Endodermal cell (in vitro differentiated cells): ENCODE measurements at places on chromosomes 6 and 20. TPM values are rescaled to one million over a fixed set of nuclear protein-coding genes. Genes with fewer than 3 reads are reported as not detected.

GRCh38 chr6:31293343-31293742, 21.5 kb upstream of the HLA-C start:
- peaks cover 60% of the 10 kb centered on the region for H3K27me3 ChIP-seq
- peak; percentile 59 for DNase-seq
- H3K4me3 ChIP-seq: no peak overlapping the region
- H3K4me1 ChIP-seq: no peaks in the 10 kb centered on the region

GRCh38 chr6:138986578-138986977, 1.5 kb downstream of the REPS1 start:
- peaks cover 13% of the 10 kb centered on the region for H3K27me3 ChIP-seq
- no peak overlapping the region for H3K27ac ChIP-seq
- no peak for DNase-seq
- H3K36me3 ChIP-seq: no peaks in the 10 kb centered on the region
- H3K4me3 ChIP-seq: peak overlapping the region; percentile 94
- H3K4me1 ChIP-seq: peaks cover 3% of the 10 kb centered on the region

Gene XKR7
- 2.9 to 4.6 TPM (median 3.1 TPM) in 3 replicates for total RNA-seq

- DNase-seq: no peak
- no peaks in the 10 kb centered on the region for H3K36me3 ChIP-seq
- peaks cover 16% of the 10 kb centered on the region for H3K27me3 ChIP-seq
Observed at GRCh38 chr20:22944936-22945335, 90.2 kb upstream of the SSTR4 start.

DNA sequence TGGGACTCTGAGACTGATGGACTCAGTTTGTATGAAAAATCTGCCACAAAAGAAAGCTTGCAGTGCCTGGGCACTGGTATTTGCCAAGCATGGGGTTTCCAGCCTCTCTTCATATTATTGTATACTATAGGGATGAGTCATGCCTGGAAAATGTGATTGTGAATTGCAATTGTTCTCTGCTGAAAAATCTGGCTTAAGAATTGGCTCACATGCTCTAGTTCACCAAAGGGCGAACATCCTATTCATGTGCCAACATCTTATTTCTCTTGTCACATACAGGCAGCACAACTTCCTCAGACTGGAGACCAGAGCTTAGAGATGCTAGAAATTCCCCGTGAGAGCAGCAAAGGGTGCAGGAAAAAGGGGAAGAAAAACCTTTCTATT, 103.6 kb upstream of the KCNK16 start:
- DNase-seq: no peak
- H3K27ac ChIP-seq: peak overlapping the region; percentile 45
- H3K4me1 ChIP-seq: no peaks in the 10 kb centered on the region
- no peak overlapping the region for H3K4me3 ChIP-seq
- H3K36me3 ChIP-seq: no peaks in the 10 kb centered on the region
- H3K27me3 ChIP-seq: no peaks in the 10 kb centered on the region

DNA sequence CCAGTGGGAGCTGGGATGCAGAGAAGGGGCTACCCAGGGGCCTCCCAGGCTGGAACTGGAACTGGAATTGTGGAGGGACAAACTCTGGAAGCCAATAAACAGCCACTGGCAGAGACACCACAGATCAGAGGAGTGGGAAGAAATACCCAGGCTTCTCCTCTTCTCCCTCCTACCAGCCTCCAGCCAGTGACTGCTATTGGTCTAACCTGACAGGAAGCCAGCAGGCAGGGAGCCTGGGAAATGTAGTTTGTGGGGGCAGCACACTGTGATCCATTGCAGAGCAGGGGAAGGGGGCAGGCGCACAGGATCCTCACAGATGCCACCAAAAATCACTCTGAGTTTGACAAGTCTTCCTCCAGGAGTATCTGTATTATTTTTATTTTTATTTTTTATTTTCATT, 12.1 kb upstream of the MLN start:
- no peak overlapping the region for H3K27ac ChIP-seq
- no peaks in the 10 kb centered on the region for H3K4me1 ChIP-seq
- H3K27me3 ChIP-seq: no peaks in the 10 kb centered on the region
- DNase-seq: peak; percentile 85
- H3K36me3 ChIP-seq: no peaks in the 10 kb centered on the region

DNA sequence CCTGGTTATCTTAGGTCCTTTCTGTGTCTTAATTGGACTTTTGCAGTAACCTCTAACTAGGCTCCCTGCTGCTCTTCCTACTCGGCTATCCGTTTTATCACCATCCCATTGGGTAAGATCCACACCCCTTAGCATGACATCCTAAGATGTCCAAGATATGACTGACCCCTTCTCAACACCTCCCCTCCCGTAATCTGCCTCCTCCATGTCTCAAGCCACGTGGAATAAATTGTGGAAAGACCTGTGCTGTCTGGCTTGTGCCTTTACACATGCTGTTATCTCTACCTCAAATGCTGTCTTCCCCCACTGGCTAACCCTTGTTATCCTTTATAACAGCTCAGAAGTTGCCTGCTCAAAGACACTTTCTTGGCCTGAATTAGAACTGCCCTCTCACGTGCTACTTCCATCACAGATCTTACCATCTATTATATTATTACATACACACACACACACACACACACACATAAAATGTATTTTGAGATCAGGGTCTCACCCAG, 26.5 kb downstream of the EIF2S2 start:
- H3K27ac ChIP-seq: no peak overlapping the region
- H3K4me3 ChIP-seq: no peak overlapping the region
- no peaks in the 10 kb centered on the region for H3K4me1 ChIP-seq
- H3K27me3 ChIP-seq: no peaks in the 10 kb centered on the region
- no peak for DNase-seq

DNA sequence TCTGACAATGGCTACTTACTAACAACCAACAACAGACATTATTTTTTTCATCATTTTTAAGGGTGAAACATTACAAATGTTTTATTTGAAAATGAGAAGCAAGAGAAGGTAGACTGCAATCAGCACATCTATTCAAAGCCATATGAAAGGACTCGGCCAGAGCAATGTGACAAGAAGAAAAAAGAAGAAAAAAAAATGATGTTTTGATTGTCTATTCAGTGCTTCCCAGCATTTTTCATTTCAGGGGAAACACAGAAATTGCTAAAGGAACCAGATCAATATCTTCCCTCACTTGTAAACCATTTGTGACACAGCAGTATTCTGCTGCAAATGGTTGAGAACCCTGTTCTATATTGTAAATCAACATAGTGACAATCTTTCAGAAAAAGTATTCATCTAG, 270.7 kb downstream of the EYS start:
- H3K36me3 ChIP-seq: no peaks in the 10 kb centered on the region
- H3K4me3 ChIP-seq: no peak overlapping the region
- no peak for DNase-seq
- no peaks in the 10 kb centered on the region for H3K27me3 ChIP-seq

DNA sequence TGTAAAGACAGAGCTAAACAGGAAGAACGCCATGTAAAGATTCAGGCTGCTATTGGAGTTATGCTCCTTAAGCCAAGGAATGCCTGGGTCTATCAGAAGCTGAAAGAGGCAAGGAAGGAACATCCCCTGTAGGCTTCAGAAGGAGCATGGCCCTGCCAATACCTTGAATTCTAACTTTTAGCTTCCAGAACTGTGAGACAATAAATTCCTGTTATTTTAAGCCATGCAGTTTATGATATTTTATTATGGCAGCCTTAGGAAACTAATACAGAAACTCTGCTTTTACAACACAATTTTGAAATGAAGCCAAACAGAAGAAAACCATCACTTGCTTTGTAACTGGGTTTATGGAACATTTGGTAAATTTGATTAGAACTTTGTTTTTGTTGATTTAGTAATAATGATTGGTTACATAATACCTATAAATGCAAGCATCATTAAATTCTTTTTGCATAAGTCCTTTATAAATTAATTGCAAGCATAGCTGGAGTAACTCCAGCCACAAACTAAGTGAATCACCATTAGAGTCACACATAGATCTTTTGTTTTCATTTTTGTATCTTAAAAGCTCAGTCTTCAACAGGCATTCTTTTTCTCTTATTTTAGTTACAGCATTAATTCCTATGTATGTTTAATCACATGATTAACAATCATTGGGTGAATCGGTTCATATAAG, 33.5 kb upstream of the TSPYL1 start:
- H3K36me3 ChIP-seq: no peaks in the 10 kb centered on the region
- no peaks in the 10 kb centered on the region for H3K4me1 ChIP-seq
- no peak for DNase-seq
- no peaks in the 10 kb centered on the region for H3K27me3 ChIP-seq

DNA sequence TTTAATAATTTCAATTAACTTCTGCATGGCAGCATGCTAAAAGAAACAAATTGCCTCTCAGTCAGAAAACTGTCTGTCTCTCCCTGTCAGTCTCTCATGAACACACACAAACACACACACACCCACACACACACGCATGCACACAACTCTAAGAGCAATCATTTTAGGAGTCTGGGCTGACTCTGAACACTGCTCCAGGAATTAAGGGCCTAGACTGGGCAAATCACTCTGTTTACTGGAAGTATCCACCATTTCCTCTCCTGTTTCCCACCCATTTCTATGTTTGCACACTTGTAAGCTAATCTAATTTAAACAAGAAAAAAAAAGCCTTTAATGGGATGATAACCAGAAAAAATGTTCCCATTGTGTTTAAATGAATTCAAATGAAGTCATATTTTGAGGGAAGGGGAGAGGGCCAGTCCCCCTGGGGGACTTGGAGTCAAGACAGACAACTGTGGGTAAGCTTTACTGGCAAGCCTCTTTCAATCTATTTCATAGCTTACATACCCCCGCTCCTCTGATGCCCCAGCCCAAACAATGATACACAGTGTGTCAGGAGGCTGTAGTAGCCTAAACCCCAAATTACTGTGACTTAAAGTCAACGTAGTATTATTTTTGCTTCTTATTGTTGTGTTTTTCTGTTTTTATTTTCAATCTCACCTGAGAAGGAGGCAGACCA, 447.8 kb upstream of the FLRT3 start:
- no peak overlapping the region for H3K4me3 ChIP-seq
- no peaks in the 10 kb centered on the region for H3K4me1 ChIP-seq
- no peak overlapping the region for H3K27ac ChIP-seq
- no peaks in the 10 kb centered on the region for H3K36me3 ChIP-seq
- DNase-seq: no peak
- H3K27me3 ChIP-seq: no peaks in the 10 kb centered on the region

DNA sequence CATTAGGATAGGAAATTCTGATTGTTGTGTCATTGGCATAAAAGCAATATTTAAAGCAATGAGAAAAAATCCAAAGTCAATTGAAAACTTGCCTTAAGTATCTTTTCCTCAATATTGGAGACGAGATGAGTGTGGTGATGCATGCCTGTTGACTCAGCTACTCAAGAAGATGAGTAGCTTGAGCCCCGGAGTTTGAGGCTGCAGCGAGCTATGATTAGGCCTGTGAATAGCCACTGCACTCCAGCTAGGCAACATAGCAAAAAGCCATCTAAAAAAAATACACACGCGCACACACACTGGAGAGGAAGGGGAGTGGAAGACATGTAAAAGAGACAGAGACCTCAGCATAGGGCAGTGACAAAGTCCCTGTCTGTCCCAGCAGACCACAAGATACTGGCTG, 9.7 kb upstream of the MARCKS start:
- H3K27ac ChIP-seq: no peak overlapping the region
- peaks cover 13% of the 10 kb centered on the region for H3K27me3 ChIP-seq
- H3K4me1 ChIP-seq: no peaks in the 10 kb centered on the region
- H3K4me3 ChIP-seq: no peak overlapping the region

- no peaks in the 10 kb centered on the region for H3K36me3 ChIP-seq
- H3K4me1 ChIP-seq: no peaks in the 10 kb centered on the region
- DNase-seq: no peak
- no peak overlapping the region for H3K4me3 ChIP-seq
Observed at GRCh38 chr6:90303039-90303438, 6.4 kb upstream of the BACH2 start.

Gene C20orf144
- 0.31 to 0.44 TPM in 2 of 3 replicates, not detected in the other for total RNA-seq

Gene WFDC10B
- not detected in 2 replicates for total RNA-seq

- H3K4me1 ChIP-seq: no peaks in the 10 kb centered on the region
- peak; percentile 71 for DNase-seq
- no peak overlapping the region for H3K27ac ChIP-seq
- H3K4me3 ChIP-seq: peak overlapping the region; percentile 41
- H3K27me3 ChIP-seq: peaks cover 5% of the 10 kb centered on the region
Observed at GRCh38 chr20:30811885-30812671, 445.4 kb upstream of the DEFB115 start.

- no peak overlapping the region for H3K4me3 ChIP-seq
- no peaks in the 10 kb centered on the region for H3K27me3 ChIP-seq
- no peak for DNase-seq
- H3K4me1 ChIP-seq: no peaks in the 10 kb centered on the region
- H3K27ac ChIP-seq: no peak overlapping the region
- H3K36me3 ChIP-seq: no peaks in the 10 kb centered on the region
Observed at GRCh38 chr6:39684790-39685488, 40.3 kb downstream of the KIF6 start.

DNA sequence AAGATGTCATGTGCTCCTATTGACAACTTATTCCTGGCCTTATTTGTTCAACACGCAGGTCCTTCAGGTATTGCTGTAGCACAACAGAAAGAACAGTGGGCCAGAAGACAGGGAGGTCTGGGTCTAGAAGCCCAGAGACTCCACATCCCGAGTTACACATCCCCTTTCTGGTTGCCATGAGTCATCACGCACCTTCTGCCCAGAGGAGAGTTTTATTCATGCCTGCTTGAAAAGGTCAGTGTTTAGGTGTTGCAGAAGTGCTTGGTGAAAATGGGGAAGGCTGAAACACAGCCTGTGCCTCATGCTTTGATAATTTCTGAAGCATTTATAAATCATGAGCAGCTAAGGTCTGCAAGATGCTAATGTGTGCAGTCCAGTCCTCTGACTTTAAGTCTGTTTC, 256.4 kb downstream of the GMPR start:
- H3K36me3 ChIP-seq: no peaks in the 10 kb centered on the region
- H3K4me1 ChIP-seq: no peaks in the 10 kb centered on the region
- DNase-seq: peak; percentile 66
- H3K27ac ChIP-seq: no peak overlapping the region
- H3K4me3 ChIP-seq: no peak overlapping the region

GRCh38 chr6:101150226-101150625, 243.3 kb upstream of the GRIK2 start:
- H3K4me1 ChIP-seq: no peaks in the 10 kb centered on the region
- no peak overlapping the region for H3K4me3 ChIP-seq
- H3K36me3 ChIP-seq: no peaks in the 10 kb centered on the region

Gene TMEM170B
- 2.2 and 2.3 TPM in 2 replicates for total RNA-seq

GRCh38 chr6:13273931-13274706, 54.2 kb downstream of the TBC1D7 start:
- H3K4me3 ChIP-seq: no peak overlapping the region
- no peaks in the 10 kb centered on the region for H3K4me1 ChIP-seq
- no peaks in the 10 kb centered on the region for H3K27me3 ChIP-seq
- no peak overlapping the region for H3K27ac ChIP-seq
- peaks cover 31% of the 10 kb centered on the region for H3K36me3 ChIP-seq
- DNase-seq: no peak

- H3K36me3 ChIP-seq: no peaks in the 10 kb centered on the region
- H3K4me1 ChIP-seq: peaks cover 5% of the 10 kb centered on the region
- no peak overlapping the region for H3K4me3 ChIP-seq
- H3K27ac ChIP-seq: no peak overlapping the region
Observed at GRCh38 chr6:20790032-20790791, 256.0 kb downstream of the CDKAL1 start.

Gene TCF15
- 1.9 and 2.0 TPM in 2 replicates for total RNA-seq

DNA sequence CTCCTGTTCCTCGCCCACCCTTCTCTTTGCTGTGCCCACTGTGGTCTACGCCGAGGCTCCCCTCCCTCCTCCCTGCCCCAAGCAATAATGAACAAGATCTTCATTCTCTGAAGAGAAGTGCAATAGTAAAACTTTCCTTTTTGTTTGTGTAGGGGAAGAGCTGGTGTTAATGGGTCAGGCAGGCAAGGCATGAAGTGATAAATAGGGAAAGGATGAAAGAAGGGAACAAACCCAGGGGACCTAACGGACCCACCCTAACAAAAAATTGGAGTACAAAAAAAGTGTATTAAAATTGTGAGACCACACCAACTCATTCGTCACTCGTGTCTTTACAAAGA, 66.9 kb downstream of the ZBTB2 start:
- no peaks in the 10 kb centered on the region for H3K36me3 ChIP-seq
- peaks cover 13% of the 10 kb centered on the region for H3K27me3 ChIP-seq
- H3K27ac ChIP-seq: no peak overlapping the region
- H3K4me1 ChIP-seq: no peaks in the 10 kb centered on the region
